ENCODE measurements at places on chromosomes 5 and 9. TPM values are rescaled to one million over a fixed set of nuclear protein-coding genes. Genes with fewer than 3 reads are reported as not detected.

- no peak for DNase-seq
- no peak overlapping the region for H3K4me3 ChIP-seq
- no peak overlapping the region for H3K27ac ChIP-seq
These were observed 511.7 kb downstream of the NR2F1-AS1 start for GRCh38 chr5:93069276-93069675.

- H3K27me3 ChIP-seq: no peaks in the 10 kb centered on the region
- no peaks in the 10 kb centered on the region for H3K4me1 ChIP-seq
These were observed 291.0 kb downstream of the FBXL17 start for GRCh38 chr5:108090946-108091345.

- H3K4me3 ChIP-seq: no peak overlapping the region
- no peak for DNase-seq
- H3K36me3 ChIP-seq: peaks cover 31% of the 10 kb centered on the region
- H3K27me3 ChIP-seq: no peaks in the 10 kb centered on the region
These were observed 40.6 kb downstream of the HACD4 start for GRCh38 chr9:20990867-20991266.

SNCB gene
- total RNA-seq: not detected

FUT7 gene
- not detected for total RNA-seq

- H3K27me3 ChIP-seq: no peaks in the 10 kb centered on the region
- no peak overlapping the region for H3K4me3 ChIP-seq
- no peaks in the 10 kb centered on the region for H3K4me1 ChIP-seq
These were observed 148.5 kb downstream of the KIAA0825 start for GRCh38 chr5:94469894-94470329.

DNA sequence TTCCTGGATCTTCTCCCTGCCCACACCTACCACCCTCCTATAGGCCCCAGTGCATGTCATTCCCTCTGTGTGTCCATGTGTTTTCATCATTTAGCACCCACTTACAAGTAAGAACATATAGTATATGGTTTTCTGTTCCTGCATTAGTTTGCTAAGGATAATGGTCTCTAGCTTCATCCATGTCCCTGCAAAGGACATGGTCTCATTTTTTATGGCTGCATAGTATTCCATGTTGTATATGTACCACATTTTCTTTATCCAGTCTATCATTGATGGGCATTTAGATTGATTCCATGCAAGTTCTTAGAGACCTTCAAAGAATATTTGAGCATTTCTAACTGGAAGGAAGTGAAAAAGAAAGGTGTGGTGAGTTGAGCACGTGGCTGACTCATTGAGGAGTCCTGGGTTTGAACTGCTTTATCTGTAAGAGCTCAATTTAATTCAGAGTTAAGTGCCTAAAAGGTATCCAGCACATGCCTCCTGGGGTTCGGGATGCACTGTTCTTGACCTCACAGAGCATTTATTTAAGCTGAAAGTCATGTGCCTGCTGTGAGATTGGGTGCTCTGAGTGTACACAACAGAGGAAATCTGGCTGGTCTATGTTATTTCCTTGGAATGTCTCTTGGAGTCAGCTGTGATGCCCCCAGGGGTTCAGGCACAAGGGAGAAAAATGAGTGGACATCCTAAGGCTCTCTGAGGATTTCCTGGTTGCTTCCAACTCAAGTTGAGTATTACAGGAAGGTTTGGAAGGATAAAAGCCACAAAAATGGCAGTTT, 56.4 kb downstream of the SH3GL2 start:
- no peaks in the 10 kb centered on the region for H3K27me3 ChIP-seq
- H3K4me1 ChIP-seq: no peaks in the 10 kb centered on the region
- H3K4me3 ChIP-seq: no peak overlapping the region

PDE6A gene
- total RNA-seq: not detected

GRCh38 chr5:27009540-27009915, 28.9 kb downstream of the CDH9 start:
- no peak for DNase-seq
- H3K27ac ChIP-seq: no peak overlapping the region
- H3K36me3 ChIP-seq: no peaks in the 10 kb centered on the region
- no peak overlapping the region for H3K4me3 ChIP-seq
- H3K27me3 ChIP-seq: no peaks in the 10 kb centered on the region
- H3K4me1 ChIP-seq: no peaks in the 10 kb centered on the region

CXCL14 gene
- total RNA-seq: 0.33 TPM

GRCh38 chr9:77981332-77981731, 50.3 kb downstream of the GNAQ start:
- no peaks in the 10 kb centered on the region for H3K27me3 ChIP-seq
- no peak for DNase-seq
- H3K4me1 ChIP-seq: no peaks in the 10 kb centered on the region
- H3K4me3 ChIP-seq: no peak overlapping the region
- no peak overlapping the region for H3K27ac ChIP-seq
- no peaks in the 10 kb centered on the region for H3K36me3 ChIP-seq

DNA sequence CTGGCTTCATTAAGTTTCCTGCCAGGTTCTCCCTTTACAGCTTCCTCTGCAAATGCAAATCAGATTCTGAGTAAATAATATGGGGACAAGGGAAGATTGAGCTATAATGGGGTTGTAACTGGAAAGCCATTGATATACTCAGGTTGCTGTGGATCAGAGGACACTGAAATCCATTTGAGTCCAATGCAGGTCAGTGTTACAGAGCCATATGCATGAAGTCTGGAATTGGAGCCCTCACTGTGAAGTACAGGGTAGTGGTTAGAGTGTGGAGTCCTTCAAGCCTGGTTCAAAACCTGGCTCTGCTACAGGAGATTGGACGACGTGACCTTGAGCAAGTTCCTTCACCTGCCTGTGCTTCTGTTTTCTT, 48.7 kb downstream of the TIMD4 start:
- no peaks in the 10 kb centered on the region for H3K4me1 ChIP-seq
- no peaks in the 10 kb centered on the region for H3K27me3 ChIP-seq
- no peaks in the 10 kb centered on the region for H3K36me3 ChIP-seq
- DNase-seq: no peak
- H3K27ac ChIP-seq: no peak overlapping the region

GRCh38 chr5:109652096-109652495, 37.6 kb upstream of the MAN2A1 start:
- no peak overlapping the region for H3K4me3 ChIP-seq
- no peak for DNase-seq
- no peaks in the 10 kb centered on the region for H3K27me3 ChIP-seq
- H3K27ac ChIP-seq: no peak overlapping the region
- no peaks in the 10 kb centered on the region for H3K4me1 ChIP-seq

GRCh38 chr9:2241461-2241835, 226.3 kb downstream of the SMARCA2 start:
- no peaks in the 10 kb centered on the region for H3K27me3 ChIP-seq
- peak overlapping the region; percentile 46 for H3K27ac ChIP-seq
- DNase-seq: no peak
- H3K36me3 ChIP-seq: no peaks in the 10 kb centered on the region
- peak overlapping the region; percentile 51 for H3K4me3 ChIP-seq
- peaks cover 3% of the 10 kb centered on the region for H3K4me1 ChIP-seq

DNA sequence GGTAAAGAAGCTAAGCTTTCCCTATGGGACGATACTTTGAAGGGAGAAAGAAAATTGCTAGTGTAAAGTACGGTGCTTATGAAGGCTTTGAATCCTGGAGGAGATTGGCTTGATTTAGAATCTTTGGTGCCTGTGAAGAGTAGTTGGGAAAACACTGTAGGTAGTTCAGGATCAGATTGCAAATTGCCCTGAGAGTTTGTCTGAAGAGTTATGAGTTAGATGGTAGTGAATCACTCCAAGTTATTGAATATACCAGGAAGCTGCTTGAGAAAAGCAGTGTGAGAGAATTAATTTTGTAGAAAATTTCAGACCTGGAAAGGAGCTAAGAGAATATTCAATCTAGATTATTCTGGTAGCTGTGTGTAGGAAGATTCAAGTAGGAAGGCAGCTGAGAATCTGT, 11.5 kb downstream of the MAN2A1 start:
- H3K36me3 ChIP-seq: no peaks in the 10 kb centered on the region
- H3K4me3 ChIP-seq: no peak overlapping the region
- H3K27ac ChIP-seq: no peak overlapping the region
- no peaks in the 10 kb centered on the region for H3K27me3 ChIP-seq
- no peak for DNase-seq

DNA sequence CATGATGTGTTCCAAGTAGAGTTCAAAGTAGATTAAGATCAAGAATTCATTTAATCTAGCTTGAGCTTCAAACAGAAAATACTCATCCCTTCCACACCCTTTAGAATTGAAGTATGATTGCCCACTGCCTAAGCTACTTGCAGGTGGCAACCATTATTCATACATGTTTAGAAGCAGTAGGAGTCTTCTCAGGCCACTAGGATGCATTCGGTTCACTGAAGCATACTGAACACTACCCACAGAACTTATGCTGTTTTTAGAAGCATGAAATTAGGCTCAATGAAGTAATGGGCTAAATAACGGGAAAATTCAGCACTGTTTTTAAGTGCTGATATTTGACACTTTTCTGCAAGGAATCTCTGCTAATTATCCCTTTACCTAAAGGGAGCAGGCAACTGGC, 263.4 kb downstream of the DEPDC1B start:
- H3K4me1 ChIP-seq: no peaks in the 10 kb centered on the region
- no peaks in the 10 kb centered on the region for H3K36me3 ChIP-seq
- H3K27ac ChIP-seq: no peak overlapping the region
- H3K4me3 ChIP-seq: no peak overlapping the region
- H3K27me3 ChIP-seq: no peaks in the 10 kb centered on the region

GRCh38 chr9:33196736-33197135, 29.6 kb upstream of the B4GALT1 start:
- H3K27me3 ChIP-seq: no peaks in the 10 kb centered on the region
- H3K36me3 ChIP-seq: no peaks in the 10 kb centered on the region
- no peak overlapping the region for H3K4me3 ChIP-seq
- H3K4me1 ChIP-seq: no peaks in the 10 kb centered on the region
- DNase-seq: no peak
- peak overlapping the region; percentile 70 for H3K27ac ChIP-seq

GRCh38 chr5:80225934-80226326, 29.9 kb downstream of the SERINC5 start:
- no peaks in the 10 kb centered on the region for H3K36me3 ChIP-seq
- H3K4me3 ChIP-seq: no peak overlapping the region
- H3K27me3 ChIP-seq: no peaks in the 10 kb centered on the region

- DNase-seq: no peak
- H3K36me3 ChIP-seq: peaks cover under 1% of the 10 kb centered on the region
- no peaks in the 10 kb centered on the region for H3K4me1 ChIP-seq
These were observed 39.1 kb downstream of the SHLD3 start for GRCh38 chr5:65663804-65664521.

DNA sequence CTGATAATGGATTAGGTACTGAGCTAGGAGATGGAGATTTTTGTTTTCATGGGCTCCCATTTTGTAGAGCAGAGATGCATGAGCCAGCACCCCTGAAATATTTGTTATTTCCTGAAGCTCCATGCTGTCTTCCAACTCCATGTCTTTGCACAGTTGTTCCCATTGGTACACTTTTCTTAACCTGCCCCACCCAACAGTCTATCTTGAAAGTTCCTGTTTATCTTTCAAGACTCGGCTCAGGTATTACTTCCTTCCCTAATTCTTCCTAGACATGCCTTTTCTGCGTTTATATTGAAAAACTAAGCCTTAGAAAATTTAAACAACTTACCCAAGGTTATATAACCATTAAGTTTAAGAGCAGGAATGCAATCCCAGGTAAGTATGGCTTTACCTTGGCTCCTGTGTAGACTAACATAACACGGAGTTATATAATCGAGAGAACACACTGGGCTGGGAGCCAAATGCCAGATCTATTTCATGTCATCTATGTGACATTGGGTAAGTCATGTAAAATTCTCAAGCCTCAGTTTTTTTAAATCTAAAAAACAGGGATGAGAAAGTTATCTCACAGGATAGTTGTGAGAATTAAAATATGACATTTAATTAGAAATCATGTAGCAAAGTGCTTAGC, 67.4 kb downstream of the LIX1 start:
- no peaks in the 10 kb centered on the region for H3K4me1 ChIP-seq
- no peak overlapping the region for H3K27ac ChIP-seq
- no peak for DNase-seq
- no peak overlapping the region for H3K4me3 ChIP-seq
- no peaks in the 10 kb centered on the region for H3K27me3 ChIP-seq

COL5A1 gene
- 22.0 TPM for total RNA-seq

SYK gene
- 3.4 TPM for total RNA-seq

- no peak overlapping the region for H3K4me3 ChIP-seq
- H3K27me3 ChIP-seq: no peaks in the 10 kb centered on the region
- no peak overlapping the region for H3K27ac ChIP-seq
- H3K4me1 ChIP-seq: no peaks in the 10 kb centered on the region
These were observed 56.5 kb upstream of the CDKN2B start for GRCh38 chr9:22065431-22066200.

NIPAL4 gene
- 1.6 TPM for total RNA-seq

IFNA13 gene
- total RNA-seq: not detected

GRCh38 chr9:107007402-107007801, 144.4 kb downstream of the ZNF462 start:
- no peak for DNase-seq
- no peaks in the 10 kb centered on the region for H3K4me1 ChIP-seq
- H3K36me3 ChIP-seq: peaks cover 35% of the 10 kb centered on the region
- H3K27me3 ChIP-seq: no peaks in the 10 kb centered on the region
- no peak overlapping the region for H3K4me3 ChIP-seq
- H3K27ac ChIP-seq: no peak overlapping the region

FOXD4L3 gene
- total RNA-seq: not detected

- no peak for DNase-seq
- H3K27me3 ChIP-seq: no peaks in the 10 kb centered on the region
- H3K36me3 ChIP-seq: no peaks in the 10 kb centered on the region
- H3K27ac ChIP-seq: no peak overlapping the region
- H3K4me1 ChIP-seq: no peaks in the 10 kb centered on the region
- H3K4me3 ChIP-seq: no peak overlapping the region
These were observed 79.8 kb upstream of the SPATA31D4 start for GRCh38 chr9:81848472-81848871.

DNA sequence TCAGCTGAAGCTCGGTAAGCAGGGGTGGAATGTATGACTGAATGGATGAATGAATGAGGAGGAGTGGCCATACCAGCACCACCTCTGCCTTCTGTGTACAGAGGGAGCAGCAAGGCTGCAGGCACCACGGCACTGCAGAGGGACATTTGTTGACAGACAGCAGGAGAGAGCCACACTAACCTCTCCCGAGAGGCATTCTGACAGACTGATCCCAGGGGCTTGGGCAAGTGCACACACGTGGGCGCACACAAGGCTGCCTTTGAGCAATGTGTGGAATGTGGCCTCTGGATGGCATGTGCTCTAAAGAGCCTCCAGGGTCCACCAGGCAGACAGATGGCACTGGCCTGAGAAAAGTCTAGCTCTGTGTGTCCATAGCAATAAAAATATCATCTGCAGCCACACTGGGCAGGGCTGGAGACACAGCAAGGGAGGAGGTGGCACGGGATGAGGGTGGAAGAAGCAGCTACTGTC, 111.8 kb downstream of the ACTL7B start:
- no peaks in the 10 kb centered on the region for H3K4me1 ChIP-seq
- H3K27ac ChIP-seq: no peak overlapping the region
- no peaks in the 10 kb centered on the region for H3K36me3 ChIP-seq
- peak; percentile 52 for DNase-seq
- no peak overlapping the region for H3K4me3 ChIP-seq
- no peaks in the 10 kb centered on the region for H3K27me3 ChIP-seq

PPP3R2 gene
- not detected for total RNA-seq

- H3K4me3 ChIP-seq: no peak overlapping the region
These were observed 12.3 kb downstream of the ROR2 start for GRCh38 chr9:91937727-91938126.

Data from right atrium auricular region (tissue), 2 donors.